Bone marrow (tissue), 2 donors: ENCODE measurements at places on chromosomes 4 and X.

DNA sequence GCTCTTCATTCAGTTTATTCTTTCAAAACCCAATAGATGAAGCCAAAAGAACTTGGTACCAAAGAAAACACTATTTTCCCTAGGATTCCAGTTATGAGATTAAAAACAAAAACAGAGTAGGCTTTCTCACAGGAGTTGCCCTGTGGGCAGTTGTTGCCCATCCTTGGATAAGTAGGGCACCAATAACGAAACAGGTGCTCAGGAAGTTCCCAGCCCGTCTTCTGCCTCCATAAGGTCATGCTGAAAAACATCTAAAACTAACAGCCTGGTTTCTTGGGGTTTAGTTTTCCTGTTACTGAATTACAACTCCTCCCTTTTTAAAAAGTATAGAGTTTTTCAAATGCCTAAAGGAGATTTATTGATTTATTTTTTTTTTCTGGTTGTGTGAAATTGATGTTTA is 14.7 kb downstream of the TSPAN5 start:
- DNase-seq, result no peak

DNA sequence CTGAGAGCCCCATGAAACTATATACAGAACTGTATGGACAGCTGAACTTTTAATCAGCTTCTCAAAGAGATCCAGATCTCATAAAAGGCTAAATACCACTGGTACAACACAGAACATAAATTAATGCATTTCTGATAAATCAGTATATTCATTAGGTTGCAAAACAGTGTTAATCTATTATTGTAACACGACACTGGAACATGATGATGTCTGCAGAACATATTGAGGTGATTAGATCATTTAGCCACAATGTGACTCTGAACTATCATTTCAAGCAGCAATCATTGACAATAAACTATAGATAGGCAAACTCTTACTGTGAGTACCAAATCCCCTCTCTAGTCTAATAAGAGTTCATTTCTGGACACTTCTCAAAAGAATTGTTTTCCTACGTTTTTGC is 50.3 kb downstream of the GASK1B start:
- no peak for DNase-seq

GRCh38 chr4:148749403-148749802 is 307.2 kb upstream of the NR3C2 start:
- DNase-seq, result no peak

DNA sequence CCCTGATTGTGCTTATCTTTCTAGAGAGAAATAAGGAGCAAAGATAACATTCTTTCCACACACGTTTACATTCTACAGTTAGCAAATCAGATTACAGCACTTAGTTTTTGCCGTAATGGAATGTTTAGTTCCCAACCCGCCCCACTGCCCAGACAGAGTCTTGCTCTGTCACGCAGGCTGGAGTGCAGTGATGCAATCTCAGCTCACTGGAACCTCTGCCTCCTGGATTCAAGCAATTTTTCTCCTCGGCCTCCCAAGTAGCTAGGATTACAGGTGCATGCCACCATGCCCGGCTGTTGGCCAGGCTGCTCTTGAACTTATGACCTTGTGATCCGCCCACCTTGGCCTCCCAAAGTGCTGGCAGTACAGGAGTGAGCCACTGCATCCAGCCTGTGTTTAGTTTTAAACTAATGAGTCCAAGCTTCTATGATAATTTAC is 8.4 kb upstream of the PRPS1 start:
- no peak for DNase-seq

DNA sequence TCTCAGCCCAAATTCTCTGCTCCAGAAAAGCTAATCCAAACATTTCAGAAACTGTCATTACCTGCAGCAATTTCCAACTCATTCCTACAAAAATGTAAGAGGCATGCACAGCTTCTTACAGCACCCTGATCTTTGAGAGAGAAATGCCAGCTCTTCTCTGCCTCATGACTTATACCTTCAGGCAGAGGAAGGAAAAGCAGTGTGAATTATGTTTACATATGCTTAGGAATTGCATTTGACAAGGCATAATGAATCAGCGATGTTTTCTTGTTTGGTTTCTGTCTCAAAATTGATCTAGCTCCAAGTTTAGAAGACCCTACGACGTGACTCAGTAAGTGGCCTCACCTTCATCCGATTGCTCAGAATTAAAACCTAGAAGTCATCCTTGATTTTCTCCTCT is 21.8 kb upstream of the AGA start:
- no peak for DNase-seq

DNA sequence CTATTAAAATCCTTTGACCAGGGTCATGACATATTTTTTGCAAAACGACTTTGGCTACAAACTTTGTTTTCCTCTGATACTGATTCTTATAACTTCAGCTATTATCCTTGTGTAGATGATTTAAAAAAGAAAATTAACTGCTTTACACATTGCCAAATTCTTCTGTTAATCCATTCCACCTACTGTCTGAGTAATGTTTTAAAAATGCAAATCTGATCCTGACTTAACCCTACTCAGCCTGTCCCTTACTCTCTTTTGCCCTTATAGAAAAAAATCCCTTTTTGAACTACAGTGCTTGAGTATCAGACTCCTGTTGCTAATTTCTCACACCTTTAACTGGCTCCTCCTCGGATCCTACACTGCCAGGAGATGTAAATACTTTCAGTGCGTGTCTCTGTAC is 723.1 kb downstream of the ADGRL3 start:
- no peak for DNase-seq

DNA sequence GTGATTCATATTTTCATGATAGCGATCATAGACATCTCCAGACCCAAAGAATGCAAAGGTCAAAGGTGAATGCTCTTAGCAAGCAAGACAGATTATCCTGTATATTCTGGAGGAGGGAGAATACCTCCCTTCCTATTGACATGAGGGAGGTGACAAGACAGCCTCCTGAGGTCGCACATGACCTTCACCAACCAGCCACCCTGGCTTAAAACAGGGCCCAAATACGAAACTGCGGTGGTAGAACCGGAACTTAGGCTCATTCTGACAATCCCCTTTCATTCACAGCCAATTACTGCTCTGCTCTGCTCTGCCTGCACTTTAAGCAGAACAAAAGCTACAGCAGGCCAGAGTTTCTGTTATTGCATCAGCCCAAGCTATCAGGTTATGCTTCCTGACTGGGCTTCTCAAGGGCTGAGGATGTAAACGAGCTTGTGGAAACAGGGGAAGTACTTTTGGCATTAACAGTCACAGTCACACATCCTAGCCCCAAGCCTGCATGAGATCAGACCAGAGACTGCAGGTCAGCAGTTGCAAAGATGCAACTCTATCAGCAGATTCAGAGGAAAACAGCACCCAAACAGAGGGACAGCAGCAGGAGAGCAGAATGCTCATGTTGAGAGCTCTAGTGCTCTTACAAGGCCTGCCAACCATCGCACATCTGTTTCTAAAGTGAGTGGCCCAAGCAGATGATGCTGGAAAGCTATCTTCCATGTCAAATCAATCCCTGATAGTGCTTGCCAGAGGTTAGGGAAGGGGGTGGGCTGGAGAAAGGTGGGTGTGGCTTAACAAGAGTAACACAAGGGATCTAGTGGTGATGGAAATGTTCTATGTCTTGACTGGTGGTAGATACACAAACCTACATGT is 51.3 kb upstream of the MAP3K15 start:
- DNase-seq, result no peak

DNA sequence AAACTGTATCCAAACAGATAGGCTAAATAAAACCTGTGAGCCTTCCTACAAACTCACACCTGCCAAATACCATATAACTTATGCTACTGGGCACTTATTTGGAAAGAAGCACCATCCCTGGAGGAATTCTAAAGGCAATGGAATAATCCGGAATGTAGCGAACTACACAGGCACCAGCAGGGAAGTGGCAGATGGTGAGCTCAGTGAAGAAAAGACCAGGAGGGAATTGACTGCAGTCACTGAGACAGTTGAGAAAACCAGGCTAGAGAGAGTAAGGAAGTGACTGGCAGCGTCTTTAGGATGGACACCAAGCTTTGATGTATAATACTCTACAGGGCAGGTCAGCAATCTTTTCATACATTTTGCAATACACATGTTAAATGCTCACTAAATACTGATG is 16.3 kb downstream of the NDNF start:
- DNase-seq, result no peak

- no peak for DNase-seq
Measured at GRCh38 chrX:37716602-37717001, 31.0 kb downstream of the XK start.

DNA sequence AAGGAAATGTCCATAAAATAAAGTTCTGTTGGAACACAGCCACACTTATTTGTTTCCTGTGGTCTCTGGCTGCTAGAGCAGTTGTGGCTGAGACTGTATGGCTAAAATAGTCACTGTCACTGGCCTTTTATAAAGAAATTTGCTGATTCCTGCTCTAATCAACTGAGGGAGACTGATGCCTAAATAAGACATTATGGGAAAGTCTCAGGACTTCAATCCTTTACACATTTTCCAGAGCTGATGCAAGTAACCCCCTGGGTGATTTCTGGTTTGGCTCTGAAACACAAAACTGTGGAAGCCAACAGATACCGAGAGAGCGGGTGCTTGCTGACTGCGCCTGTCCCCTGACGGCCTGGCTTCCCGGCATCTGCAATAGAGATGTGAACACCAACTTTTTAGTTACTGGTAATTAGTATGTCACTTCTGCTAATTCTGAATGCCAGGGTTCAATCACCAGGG is 64.0 kb downstream of the POLR2B start:
- DNase-seq, result no peak

- DNase-seq, result no peak
Measured at GRCh38 chr4:91590260-91590659, 713.5 kb upstream of the GRID2 start.

DNA sequence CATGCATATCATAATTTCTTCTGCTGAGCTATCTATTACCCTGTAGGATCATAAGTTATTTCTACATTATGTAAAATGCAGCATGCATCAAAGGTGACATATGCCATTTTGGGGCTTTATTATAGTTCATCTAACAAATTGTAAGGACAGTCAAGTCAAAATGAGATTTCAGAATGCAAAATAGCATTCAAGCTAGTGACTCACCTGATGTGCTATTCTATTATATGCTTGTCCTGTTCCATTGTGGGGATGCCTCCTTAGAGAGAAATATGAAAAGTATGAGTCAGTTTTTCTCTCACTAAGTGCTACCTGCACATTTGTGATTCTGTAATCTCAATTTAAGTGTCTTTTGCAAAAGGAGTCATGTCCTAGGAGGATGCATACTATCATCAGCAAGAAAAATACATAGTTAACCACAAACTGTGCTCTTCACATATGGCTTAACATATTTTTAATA is 647.0 kb upstream of the PCDH10 start:
- DNase-seq, result no peak

DNA sequence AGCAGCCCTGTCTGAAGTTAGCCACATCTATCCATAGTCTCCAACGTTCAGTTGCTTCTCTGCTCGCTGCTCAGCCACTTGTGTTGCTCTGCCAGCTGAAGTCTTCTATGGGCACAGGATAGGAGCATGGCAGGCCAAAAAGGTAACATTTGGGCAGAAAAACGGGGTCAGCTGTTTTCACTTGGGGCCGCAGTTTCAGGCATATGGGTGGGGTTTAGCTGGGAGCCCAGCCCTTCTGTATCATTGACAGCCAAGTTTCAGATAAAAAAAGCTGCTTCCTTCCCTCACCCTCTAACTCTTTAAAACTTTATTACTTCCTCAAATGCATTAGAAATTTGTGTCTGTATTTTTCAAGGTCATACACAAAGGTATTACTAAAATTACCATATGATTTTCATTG is 18.4 kb upstream of the MANBA start:
- no peak for DNase-seq

DNA sequence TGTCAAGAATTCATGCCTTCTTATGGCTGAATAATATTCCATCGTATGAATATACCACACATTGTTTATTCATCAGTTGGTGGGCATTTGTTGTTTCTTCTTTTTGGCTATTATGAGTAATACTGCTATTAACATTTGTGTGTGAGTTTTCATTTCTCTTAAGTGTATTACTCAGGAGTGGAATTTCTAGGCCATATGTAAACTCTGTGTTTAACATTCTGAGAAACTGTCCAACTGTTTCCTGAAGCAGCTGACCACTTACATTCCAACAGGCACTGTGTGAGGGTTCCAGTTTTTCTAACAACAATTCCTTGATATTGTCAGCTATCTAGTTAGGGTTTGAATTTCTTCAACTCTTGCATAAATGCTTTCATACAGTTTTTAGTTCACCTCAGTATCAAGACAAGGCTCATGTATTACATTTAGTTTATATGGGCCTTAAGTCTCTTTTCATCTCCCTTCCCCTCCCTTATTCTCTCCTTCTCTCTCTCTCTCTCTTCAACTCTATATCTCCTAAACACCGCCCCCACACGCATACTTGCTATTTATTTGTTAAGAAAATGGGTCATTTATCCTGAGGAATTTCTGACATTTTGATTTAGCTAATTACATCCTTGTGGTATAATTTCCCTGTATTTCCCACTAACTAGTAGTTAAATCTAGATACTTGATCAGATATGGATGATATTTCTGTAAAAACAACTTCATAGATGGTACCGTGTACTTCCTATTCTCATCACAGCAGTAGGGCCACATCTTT is 77.4 kb downstream of the WDR19 start:
- DNase-seq, result no peak

DNA sequence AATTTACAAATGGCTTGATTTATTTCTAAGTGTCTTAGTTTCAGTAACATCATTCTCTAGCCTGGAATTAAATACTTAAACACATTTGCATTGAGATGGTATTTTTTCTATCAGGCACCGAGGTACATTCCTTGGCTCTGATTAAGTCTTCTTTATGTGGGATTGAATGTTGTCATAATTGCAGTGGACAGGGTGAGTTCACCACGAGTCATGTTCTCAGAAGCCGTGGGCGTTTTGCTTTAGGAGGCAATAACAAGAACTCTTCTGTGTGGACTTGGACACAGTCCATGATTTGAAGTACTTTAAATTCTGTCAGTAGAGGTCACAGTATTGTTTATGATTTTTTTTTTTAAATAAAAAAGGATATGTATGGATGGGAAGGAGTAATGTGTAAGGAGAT is 57.1 kb upstream of the EFHC2 start:
- no peak for DNase-seq

- no peak for DNase-seq
Measured at GRCh38 chr4:110477836-110478235, 1.9 kb downstream of the ENPEP start.

GRCh38 chrX:7637066-7637465 is 205.9 kb upstream of the VCX start:
- DNase-seq, result no peak

GRCh38 chr4:128450326-128451120 is 162.9 kb upstream of the PGRMC2 start:
- DNase-seq, result no peak

DNA sequence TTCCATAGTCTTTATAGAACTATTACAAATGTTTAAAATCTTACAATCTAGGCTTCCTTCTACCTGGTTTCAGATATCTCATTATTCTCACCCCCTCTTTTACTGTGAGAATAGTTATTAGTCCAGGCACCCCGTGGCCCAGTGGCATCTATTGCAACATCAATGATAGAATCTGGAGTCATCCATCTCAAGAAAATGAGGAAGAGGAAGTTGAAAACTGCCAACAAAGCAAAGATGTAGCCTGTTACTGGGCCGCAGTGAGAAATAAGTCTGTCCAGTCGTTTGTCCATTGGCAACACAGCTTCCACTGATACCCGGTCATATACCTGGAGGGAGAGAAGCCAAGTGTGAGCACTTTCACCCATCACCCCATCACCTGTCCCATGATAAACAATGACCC is 6.0 kb upstream of the ASB11 start:
- DNase-seq, result no peak

GRCh38 chrX:29851857-29852605 is 363.3 kb upstream of the MAGEB2 start:
- DNase-seq, result no peak
